ENCODE measurements at places on chromosomes 6 and 20.

DNA sequence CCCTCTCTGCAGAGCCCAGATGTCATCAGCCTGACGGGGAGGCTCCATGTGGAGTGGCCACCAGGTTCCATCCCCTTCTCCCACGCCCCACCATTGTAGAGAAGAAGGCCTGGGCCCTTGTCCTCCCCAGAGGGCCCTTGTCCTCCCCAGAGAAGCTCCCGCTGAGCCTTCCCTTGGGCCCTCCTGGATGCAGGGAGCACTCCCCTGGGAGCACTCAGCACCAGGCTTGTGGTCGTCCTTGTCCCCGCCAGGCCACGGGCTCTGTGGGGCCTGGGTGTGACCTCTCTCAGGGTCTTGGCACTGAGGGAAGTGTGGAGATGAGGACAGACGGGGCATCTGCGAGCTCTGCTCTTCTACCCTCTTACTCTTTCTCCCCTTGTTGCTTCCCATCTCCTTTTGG, 83.4 kb upstream of the NNAT start:
- no peak for ATAC-seq

DNA sequence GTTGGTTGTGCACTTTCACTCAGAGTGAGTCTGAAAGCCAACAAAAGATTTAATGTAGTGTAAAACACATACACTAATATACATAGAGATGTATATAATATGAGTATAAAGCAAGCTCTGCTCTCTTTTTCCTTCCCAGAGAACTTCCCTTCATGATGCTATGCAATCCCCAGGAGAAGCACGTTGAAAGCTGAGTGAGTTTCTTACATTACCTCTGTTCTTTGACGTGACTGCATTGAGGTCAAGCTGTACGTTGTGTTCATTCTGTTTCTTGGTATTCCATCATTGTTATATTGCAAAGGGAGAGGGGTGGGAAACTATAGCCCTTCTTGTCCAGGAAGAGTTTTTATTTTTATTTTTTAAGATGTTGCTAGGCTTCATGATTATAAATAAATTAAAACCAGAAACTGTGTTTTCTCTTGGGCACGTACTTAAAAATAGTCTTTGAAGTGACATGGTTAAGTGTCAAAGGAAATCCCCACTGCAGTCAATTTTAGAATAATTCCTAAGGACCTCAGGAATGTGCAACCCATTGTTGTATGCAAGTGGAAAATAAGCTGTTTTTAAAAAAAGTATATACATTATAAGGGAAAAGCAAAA, 651.0 kb downstream of the CD109 start:
- no peak for ATAC-seq

GRCh38 chr6:149478631-149479314, 6.0 kb downstream of the ZC3H12D start:
- ATAC-seq: no peak

GRCh38 chr6:161445021-161445799, 171.3 kb upstream of the AGPAT4 start:
- no peak for ATAC-seq

DNA sequence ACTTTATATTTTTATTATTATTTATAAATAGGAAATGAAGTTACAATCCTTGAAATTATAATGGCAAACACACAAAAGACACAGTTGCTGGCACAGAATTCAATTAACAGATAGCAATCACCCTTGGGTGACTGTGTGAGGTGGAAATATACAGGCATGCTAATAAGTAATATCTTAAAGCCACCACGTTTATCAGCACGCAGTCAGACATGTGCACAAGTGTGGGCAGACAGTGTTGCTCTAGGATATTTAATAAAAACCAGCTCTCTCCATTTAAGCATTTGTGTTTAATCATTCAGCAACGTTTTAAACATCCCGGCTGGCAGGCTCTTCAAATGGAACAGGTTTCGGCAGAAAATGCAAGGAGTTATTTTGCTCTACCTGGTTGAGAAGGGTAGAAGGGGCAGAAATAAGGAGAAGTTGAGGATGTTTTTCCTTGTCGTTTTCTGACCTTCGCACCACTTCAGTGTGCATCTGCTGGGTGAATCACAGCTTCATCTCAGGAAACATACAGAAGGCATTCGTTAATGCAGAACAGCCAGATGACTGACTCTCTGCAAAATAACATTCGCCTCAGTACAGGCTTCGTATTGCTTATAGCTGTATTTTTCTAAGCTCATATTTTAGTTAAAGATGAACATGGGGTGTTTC, 585.1 kb downstream of the QKI start:
- no peak for ATAC-seq

- ATAC-seq: no peak
These were observed 244.4 kb downstream of the LRFN2 start for GRCh38 chr6:40342723-40343122.

DNA sequence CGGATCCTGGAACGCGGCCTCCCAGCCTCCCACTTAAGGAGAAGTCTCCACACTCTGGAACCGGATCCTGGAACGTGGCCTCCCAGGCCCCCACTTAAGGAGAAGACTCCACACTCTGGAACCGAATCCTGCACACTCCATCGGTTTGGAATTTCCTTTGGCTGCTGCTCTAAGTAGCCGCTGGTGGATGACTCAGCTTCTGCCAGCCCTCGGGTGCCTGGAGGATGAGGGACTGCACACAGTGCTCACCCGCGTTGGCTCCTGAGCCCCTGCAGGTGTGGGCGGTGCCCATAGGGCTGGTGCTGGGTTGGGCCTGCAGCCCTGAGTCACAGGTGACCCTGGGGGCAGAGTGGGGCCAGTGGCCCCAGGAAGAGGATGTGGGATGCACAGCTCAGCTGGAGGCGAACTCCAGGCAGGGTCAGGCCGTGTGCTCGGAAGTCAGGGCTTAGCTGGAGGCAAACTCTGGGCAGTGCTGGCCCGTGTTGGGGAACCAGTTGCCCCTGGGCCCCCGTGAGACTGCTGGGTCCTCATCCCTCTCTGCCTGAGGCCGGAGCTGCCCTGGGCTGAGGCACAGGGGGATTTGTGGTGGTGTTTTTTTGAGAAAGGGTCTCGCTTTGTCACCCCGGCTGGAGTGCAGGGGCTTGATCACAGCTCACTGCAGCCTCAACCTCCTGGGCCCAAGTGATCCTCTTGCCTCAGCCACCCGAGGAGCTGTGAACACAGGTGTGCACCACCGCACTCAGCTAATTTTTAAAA, 13.9 kb upstream of the TNFRSF6B start:
- ATAC-seq: peak; percentile 83

- ATAC-seq: no peak
These were observed 139.6 kb downstream of the MYLK4 start for GRCh38 chr6:2611092-2611491.

GRCh38 chr6:101392586-101393230, 800 bp upstream of the GRIK2 start:
- no peak for ATAC-seq

GRCh38 chr6:123226398-123226797, 230.4 kb downstream of the CLVS2 start:
- ATAC-seq: no peak

DNA sequence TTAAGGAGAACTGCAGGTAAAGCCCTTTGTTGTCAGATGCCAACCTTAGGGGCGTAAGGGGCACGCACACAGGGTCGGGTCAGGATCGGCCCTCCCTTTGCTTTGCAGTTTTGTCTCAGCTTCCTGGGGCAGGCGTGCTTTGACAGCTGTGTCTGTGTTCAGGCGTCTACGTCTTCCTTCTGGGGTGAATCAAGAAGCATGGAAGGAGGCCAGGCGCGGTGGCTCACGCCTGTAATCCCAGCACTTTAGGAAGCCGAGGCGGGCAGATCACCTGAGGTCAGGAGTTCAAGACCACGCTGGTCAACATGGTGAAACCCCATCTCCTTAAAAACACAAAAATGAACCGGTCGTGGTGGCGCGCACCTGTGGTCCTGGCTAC, 1.3 kb downstream of the ZGPAT start:
- ATAC-seq: no peak

GRCh38 chr20:6673071-6673470, 94.4 kb upstream of the BMP2 start:
- no peak for ATAC-seq

DNA sequence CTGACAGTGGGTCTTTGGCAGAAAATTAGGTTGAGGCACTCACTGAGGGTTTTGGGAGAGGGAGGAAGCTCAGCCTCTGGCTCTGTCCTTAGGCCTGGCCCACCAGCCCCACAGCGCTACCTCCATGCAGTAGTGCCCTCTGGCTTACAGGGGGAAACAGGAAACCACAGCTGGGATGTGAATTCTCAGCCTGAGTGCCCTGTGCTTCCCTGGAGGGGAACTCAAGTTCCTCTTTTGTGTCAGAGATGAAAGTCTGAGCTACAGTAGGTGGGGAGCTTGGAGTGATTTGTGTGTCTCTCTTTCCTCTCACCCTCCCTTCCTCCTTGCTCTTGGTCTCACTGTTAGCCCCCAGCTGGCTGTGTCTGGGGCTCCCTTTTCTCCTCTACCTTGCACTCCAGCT, 48.2 kb upstream of the BLCAP start:
- ATAC-seq: no peak

DNA sequence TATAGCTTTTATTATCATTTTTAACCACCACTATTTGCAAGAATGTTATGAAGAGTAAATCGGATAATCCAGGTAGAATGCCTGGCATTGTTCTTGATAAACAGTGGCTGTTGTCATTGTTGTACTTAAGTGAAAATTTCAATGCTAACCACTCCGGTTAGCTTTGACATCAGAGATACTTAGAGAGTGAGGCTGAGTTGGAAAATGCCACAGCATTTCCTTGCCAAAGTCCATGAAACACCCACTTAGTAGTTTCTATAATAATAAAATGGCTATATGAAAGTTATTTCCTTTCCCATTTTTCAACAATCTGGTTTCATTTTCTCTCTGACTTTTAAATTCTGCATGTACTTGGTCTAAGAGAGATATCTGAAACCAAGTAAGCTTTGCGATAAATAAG, 132.0 kb downstream of the CDK19 start:
- ATAC-seq: no peak

GRCh38 chr6:166541876-166542579, 44.5 kb downstream of the RAMACL start:
- no peak for ATAC-seq
